ENCODE measurements at places on chromosomes 2 and 18.

DNA sequence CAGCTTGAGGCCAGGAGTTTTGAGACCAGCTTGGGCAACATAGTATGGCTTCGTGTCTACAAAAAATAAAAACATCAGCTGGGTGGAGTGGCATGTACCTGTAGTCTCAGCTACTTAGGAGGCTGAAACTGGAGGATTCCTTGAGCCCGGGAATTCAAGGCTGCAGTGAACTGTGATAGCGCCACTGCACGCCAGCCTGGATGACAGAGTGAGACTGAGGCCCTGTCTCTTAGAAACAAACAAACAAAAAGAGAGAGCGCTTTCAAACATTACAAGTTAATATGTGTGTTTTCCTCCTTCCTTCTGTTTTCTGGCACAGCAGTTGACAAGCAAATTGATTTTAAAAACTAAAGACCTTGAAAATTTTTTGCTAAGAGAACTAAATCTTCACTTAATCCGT is 9.9 kb downstream of the EPC2 start:
- DNase-seq: no peak

- DNase-seq: no peak
These were observed 59.7 kb upstream of the GRB14 start for GRCh38 chr2:164681009-164681408.

DNA sequence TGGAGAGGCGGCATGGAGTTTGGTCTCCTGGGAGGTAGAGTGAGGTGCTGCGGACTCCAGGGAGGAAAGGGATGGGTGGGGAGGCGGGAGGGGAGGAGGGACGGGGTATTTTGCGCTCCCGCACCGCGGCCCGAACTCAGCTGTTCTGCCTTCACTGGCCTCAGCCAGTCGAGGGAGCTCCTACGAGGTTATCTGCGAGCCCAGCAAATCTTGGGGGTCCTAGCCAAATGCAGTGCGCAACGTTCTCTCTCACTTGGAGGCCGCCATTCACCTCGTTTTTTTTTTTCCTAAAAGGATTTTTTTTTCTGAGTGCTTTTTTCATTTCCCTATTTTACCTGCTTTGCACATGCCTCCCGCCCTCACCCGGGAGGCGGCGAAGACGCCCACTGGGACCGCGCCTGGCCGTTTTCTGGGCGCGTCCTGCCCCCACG is 877 bp upstream of the BCL2L11 start:
- no peak for DNase-seq

GRCh38 chr2:85394976-85395375 is 15.2 kb downstream of the CAPG start:
- no peak for DNase-seq
